Stimulated activated CD4-positive, alpha-beta T cell treated with anti-CD3 and anti-CD28 coated beads, Interleukin-15, amount 100 ng/mL, for 24 hours (primary cell): ENCODE measurements at places on chromosomes 3 and 15.
A peak's percentile ranks its signal among the peaks of the same experiment; 100 is the strongest.

GRCh38 chr3:17157713-17158112 lies 273.0 kb downstream of the PLCL2 start:
- DNase-seq = no peak

DNA sequence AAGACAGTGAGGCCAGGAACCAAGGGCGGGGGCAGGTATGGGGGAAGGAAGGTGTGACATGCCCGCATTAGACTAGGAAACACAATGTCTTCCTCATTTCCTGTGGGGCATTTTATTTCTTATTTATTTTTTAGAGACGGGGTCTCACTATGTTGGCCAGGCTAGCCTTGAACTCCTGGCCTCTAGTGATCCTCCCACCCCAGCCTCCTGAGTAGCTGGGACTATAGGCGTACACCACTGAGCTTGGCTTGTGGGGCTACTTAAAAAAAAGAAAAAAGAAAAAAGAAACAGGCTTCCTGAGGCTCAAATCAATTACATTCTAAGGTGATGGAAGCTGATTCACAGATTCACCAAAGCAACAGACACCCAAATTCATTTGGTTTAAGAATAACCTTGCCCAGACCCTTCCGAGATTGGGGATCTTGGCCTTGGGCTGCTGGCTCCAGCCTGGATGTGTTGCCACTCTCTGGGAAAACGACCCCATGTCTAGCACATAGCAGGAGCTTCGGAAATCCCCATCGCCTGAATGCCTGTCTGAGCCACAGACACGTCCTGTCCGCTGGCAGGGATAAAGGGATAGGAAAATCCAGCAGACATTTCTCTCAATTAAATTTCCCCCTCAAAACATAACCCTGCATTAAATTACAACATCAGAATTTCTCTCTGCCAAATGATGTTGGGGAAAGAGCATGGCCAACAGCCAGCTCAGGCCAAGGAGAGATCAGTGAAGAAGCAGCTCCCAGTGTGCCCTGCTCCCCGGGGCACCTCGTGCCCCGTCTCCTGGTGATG lies 13.0 kb downstream of the CPN2 start:
- no peak for DNase-seq

- DNase-seq = no peak
These were observed 247.4 kb downstream of the WDR72 start for GRCh38 chr15:53512029-53512428.

DNA sequence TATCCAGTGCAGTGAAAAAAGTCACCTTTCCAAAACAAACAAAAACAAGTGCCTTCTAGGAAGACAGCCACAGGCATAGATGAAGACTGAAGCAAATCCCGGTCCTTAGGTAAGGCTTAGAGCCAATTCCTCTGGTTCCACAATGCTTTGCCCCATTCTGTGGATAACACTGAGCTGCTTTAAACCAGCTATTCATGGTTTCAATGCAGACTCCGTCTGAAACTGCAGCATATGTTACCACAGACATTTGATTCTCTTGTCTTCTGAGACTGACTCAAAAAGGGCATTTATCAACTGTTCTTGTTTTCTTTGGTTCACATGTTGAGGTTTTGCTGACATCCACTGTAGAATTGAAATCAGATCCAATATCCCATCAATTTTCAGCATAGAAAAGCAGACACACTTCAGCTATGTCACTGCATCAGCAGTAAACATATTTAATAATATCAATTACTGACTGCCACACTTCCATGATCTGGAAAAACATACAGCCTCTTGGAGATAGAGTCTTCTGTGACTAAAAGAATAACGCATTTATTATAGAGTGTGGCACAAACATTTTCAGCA lies 659.3 kb downstream of the ROBO2 start:
- DNase-seq = no peak

DNA sequence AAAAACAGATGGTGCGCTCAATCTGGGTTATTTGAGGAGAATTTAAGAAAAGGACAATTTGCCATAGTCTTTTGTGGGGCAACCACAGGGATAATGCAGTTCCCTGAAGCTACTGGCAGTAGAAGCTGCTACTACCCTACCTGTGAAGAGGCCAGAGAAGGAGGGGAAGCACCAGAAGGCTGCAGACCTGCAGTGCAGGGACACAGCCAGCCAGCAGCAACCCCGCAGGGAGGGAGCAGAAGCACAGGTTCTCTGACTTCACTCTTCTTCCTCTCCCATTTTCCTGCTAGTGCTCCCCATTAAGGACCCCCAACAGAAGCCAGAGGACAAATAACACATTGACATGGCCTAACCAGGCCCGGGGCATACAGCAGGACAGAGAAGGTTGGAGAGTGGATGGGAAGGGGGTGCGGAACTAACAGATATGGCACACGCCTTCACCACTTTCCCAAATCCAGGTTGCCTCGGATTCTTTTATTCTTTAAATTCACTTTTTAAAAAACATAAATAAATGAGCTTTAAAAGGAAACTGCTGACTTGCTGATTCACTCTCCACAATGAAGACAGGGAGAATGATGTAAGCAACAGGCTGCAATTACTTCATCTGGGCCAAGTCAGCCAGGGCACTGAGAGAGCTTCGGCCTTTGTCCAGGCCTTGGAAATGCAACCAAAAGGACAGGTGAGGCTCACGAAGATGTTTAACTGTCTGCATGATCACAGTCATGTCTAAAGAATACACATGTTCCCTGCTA lies 30.1 kb downstream of the POPDC2 start:
- DNase-seq = no peak

DNA sequence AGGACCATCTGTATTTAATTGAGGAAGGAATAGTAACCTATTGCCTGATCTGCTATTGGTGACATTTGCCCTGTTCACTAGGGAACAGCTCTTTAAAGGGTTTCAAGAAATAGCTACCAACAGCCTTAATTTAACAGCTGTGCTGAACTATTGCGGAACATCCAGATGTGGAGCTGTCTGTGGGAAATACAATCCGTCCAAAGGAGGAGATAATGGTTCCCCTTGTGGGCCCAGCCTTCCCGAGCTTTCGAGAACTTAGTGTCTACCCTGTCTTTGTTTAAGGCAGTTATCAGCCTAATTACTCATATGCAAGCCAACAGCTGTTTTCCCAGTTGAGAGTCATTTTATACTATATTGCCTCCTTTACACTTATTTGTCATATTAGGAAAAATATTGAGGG lies 398.6 kb downstream of the WDR72 start:
- no peak for DNase-seq

GRCh38 chr15:90184786-90185704 lies 16.1 kb upstream of the SEMA4B start:
- DNase-seq = peak; percentile 67

DNA sequence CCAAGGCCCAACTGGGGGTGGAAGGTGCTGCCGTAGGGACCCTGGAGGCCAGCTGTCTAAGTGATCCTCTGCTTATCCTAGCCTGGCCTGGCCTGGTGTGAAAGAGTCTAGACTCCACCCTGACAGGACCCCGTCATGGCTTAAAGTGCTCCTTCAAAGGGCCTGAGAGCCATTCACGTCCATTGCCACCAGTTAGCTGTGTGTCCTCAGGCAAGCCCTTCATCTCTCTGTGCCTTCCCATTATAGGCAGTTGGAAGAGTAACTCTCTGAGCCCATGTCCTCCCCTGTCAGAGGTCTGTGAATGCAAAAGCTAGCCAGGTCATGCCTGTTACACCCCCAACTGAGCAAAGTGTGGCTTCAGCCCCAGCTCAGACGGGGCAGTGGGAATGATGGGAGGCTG lies 9.1 kb upstream of the DNAH1 start:
- DNase-seq = no peak

GRCh38 chr3:166367947-166368533 lies 530.8 kb upstream of the BCHE start:
- DNase-seq = no peak

DNA sequence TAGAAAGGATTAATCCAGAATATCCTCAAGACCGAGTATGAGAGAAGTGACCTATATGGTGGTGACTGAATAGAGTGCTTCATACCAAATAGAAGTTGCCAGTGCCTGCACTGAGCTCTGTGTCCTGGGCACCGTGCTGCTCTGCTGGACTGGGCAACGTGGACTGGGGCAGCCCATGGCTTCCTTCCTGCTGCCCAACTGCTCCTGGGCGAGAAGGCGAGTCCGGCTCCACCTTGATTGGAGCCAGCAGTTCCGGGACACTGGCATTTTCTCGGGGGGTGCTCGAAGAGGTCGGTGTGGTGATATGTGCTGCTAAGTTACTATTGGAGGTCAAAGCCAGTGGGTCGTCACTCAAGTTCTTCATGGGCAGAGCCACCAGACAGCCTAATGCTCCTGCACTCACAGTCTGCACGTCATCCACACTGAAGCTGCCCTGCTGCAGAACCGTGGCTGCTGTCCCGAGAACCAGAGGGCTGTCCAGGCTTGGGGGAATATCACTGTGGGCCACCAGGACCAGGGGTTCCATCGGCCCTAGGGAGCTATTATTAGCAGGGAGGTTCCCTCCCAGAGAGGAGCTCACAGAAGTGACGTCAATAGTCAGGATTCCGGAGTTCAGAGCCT lies 14.1 kb downstream of the ZXDC start:
- no peak for DNase-seq

GRCh38 chr3:152519376-152519775 lies 250.6 kb downstream of the MBNL1 start:
- DNase-seq = no peak

- DNase-seq = no peak
These were observed 8.2 kb downstream of the CDC25A start for GRCh38 chr3:48180021-48180420.

DNA sequence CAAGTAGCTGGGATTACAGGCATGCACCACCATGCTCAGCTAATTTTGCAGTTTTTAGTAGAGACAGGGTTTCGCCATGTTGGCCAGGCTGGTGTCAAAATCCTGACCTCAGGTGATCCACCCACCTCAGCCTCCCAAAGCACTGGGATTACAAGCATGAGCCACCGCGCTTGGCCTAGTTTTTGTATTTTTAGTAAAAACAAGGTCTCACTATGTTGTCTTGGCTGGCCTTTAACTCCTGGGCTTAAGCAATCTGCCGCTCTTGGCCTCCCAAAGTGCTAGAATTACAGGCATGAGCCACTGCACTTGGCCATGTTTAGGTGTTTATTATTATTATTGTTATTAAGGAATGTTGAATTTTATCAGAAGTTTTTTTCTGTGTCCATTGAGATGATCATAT lies 14.7 kb downstream of the IL16 start:
- DNase-seq = no peak

- no peak for DNase-seq
These were observed 23.0 kb downstream of the TKT start for GRCh38 chr3:53232641-53233377.

- no peak for DNase-seq
These were observed 338.8 kb upstream of the DNAJC19 start for GRCh38 chr3:181328346-181328745.

- DNase-seq = no peak
These were observed 176.3 kb upstream of the ROPN1 start for GRCh38 chr3:124168271-124168670.

DNA sequence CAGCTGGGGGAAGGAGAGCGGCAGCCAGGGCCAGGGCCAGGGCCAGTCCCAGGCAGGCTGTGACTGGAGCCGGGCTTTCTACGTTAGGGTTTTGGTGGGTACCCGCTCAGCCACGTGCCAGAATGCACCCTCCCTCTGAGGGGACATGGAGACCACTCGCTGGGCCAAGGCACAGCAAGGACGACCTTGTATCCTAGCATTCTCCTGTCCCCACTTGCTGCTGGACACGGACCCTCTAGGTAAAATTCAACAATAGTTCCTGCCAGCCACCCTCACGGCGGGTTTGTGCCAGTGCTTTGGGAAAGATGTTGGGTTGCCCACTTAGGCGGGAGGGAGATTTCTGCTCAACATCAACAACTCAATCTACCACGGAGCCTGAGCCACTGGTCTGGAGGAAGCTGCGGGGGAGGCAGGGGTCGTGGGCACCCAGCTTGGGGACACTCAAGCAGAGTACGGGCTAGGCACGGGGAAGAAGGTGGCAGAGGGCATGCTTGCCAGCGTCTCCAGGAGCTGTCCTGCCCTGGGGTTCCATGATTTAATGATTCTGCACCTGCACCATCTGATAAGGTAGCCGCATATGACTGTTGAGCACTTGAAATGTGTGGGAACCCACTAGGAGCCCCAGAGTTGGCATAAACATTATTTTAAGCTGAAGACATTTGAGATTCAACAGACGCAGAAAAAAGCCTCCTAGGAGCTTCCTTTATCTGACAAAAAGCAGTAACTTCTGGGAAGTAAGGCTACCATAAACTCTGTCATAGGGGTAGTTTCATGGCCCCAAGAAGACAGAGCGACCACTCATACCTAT lies 22.5 kb upstream of the C15orf39 start:
- DNase-seq = no peak

DNA sequence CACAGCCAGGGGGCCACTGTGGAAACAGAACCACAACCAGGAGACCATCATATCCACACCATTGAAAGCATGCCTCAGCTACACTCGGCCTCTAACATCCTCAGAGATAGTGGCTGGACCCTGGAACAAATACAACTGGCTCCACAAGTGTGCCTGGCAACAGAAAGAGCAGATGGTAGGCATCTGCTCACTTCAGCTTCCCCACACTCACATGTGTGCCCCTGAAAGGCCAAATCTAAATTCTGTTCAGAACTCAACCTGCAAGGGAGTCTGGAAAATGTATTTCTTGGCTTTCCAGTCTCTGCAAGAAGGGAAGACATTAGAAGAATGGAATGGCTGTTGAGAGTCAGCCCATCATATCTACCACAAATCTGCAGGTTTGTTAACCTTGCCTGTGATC lies 54.7 kb upstream of the CTNNB1 start:
- no peak for DNase-seq

GRCh38 chr3:117669774-117670173 lies 960.2 kb downstream of the TUSC7 start:
- DNase-seq = no peak

DNA sequence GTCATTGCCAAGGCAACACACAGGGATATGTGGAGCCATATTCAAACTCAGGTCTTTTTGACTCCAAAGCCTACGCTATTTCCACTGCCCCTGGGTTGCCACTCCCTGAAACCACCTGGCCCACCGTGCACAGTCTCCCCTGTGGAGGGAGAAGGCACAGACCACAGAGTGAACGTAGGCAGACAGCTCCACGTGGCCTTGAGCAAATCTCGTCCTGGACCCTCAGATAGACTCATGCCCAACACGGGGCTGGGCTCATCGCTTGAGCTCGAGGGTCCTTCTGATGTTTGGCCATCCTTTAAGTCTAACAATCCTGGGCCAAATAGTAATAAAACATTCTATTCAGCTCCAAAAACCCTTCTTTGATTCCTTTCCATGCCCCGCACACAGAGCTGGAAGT lies 72.0 kb downstream of the CPN2 start:
- no peak for DNase-seq

DNA sequence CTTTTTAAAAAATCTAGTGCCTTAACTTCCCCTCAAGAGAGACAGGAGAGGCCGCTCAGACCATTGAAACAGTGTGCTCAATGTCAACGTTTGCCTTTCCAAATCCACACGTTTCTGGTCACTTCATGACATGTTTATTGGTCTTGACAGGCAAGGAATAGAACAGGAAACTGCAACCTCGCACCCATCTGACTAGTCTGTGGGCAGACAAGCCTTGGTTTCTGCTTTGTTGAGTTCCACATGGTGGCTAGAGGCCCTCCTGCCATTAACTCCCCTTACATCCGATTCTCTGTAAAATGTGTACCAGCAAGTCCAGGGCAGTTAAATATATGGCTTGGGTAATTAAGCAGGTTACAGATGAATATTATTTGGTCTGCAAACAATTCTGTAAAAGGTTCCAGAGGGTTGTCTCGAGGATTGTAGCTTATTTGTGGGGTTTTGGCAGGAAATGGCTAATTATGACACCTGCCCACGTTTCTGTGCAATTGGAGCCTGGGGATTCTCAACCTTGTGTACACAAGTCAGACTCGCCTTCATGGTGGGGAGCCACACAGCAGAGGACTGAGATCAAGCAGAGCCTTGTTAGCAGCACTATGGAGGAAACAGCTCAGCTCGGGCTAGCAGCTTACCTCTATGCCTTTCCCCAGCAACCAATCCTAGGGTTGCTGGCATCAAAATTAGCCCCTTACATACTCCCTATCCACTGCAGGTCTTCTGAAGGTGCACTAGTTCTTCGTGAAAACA lies 317.5 kb upstream of the IGF1R start:
- DNase-seq = no peak
